Bronchial smooth muscle cell (primary cell): ENCODE measurements at places on chromosomes 4 and X. TPM values are rescaled to one million over a fixed set of nuclear protein-coding genes. Genes with fewer than 3 reads are reported as not detected.

SLC10A4 gene
- not detected in 2 replicates for total RNA-seq

DYNLT3 gene
- 40.2 and 45.9 TPM in 2 replicates for total RNA-seq

PAGE1 gene
- not detected in 2 replicates for total RNA-seq

HSFX4 gene
- total RNA-seq: not detected in 2 replicates
